Calu3 (cell line): ENCODE measurements at places on chromosomes 4 and X. TPM values are rescaled to one million over a fixed set of nuclear protein-coding genes. Genes with fewer than 3 reads are reported as not detected.
A peak's percentile ranks its signal among the peaks of the same experiment; 100 is the strongest.

GRCh38 chr4:116015062-116015461, 901.6 kb upstream of the NDST4 start:
- peak; percentile 3 for DNase-seq

DNA sequence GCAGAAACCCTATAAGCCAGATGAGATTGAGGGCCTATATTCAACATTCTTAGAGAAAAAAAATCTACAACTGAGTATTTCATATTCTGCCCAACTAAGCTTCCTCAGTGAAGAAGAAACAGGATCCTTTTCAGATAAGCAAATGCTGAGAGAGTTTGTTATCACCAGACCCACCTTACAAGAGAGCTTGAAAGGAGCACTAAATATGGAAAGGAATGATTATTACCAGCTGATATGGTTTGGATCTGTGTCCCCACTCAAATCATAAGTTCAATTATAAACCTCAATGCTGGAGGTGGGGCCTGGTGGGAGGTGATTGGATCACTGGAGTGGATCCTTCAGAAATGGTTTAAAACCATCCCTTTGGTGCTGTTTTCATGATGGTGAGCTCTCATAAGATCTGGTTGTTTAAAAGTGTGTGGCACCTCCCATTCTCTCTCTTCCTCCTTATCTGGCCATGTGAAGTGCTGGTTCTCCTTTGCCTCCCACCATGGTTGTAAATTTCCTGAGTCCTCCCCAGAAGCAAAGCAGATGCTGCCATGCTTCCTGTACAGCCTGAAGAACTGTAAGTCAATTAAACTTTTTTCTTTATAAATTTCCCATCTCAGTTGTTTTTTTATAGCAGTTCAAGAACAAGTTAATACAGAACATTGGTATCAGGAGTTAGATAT, 144.2 kb downstream of the MSN start:
- no peak for DNase-seq

DNA sequence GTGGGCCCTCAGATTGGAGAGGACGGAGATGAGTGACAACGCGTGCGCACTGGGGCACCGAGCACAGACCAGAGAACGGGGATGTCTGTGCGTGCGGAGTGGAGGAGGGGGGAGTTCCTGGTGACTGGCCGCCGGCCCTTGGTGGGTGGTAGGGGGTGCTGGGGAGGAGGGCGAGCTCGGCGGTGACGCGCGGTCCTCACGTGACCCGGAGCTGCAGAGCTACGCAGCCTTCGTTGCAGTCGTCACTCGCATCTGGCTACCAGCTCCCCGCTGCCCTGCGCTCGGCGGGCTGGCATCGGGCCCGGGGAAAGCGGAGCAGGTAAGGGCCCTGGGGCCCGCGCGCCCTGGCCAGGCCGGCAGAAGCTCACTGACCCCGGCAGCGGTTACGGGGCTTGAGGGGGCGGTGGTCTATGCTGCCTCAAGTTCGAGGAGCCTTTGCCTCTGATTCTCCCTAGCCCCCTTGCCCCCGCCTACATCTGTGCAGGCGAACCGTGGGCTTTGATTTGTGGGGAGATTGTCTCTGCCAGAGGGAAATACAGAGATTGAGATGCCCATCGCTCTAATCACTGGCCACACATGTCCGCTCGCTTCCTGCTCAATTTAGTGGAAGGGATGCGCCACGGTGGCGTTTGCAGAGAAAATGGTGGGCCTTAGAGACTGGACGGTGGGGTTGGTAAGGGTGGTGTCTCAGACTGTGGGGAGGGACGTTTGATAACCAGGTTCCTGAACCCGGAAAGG, at the start of gene ARMCX4:
TSS of gene ARMCX4 (plus strand) at position 245 of the 738 bp plus-strand sequence. CDS start 3,134 bp downstream, outside the sequence.
- peak; percentile 39 for DNase-seq

- DNase-seq, result no peak
These were observed 488.5 kb downstream of the RPA4 start for GRCh38 chrX:97372001-97372766.

DNA sequence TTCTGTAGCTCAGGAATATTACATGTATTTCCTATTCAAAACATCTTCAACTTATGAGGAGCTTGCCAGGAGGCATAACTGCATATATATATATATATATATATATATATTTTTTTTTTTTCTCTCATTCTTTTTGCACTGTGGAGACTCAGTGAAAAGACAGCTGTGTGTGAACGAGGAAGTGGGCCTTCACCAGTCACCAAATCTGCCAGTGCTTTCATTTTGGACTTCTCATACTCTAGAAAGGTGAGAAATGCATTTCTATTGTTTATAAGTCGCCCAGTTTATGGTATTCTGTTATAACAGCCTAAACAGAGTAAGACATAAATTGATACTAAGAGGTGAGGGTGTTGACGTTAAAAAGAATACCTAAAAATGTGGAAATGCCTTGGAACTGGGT, 710.6 kb downstream of the TRAM1L1 start:
- no peak for DNase-seq

DNA sequence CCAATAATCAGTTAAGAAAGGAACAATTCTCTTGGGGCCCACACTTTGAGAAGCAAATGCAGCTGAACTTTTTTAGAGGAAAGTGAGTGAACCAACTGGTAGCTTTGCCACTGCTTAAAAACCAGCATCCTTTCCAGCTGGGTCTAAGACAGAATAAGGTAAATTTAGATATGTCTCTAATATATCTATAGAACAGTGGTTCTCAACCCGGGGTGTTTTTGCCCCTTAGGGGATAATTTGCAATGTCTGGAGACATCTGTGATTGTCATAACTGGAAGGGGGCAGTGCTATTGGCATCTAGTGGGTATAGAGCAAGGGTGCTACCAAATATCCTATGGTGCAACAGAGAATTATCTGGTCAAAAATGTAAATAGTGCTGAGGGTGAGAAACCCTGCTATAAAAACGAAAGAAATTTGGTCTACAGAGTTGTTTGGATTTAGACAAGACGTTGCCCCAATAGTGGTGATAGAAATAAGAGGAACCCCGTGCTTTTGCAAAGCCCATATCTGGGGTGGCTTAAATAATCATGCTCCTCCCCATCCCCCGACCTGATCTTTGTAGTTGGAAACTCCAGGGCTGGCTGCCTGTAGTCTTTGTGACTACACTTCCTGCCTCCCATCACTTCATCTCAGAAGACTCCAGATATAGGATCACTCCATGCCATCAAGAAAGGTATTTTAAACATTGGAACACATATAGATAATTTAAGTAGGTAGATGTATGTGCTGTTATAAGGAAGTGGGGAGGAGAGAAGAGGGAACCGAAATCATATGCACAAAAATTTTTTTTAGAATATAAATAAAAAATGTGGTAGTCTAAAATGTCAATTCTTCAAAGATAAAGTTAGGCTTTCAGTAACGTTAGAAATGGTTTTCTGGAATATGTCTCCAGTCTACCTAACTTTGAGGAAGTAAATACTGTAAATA, at the start of gene TLR7:
TSS of gene TLR7 (plus strand) at position 622 of the 927 bp plus-strand sequence. CDS start 507 bp downstream, outside the sequence.
- no peak for DNase-seq

DNA sequence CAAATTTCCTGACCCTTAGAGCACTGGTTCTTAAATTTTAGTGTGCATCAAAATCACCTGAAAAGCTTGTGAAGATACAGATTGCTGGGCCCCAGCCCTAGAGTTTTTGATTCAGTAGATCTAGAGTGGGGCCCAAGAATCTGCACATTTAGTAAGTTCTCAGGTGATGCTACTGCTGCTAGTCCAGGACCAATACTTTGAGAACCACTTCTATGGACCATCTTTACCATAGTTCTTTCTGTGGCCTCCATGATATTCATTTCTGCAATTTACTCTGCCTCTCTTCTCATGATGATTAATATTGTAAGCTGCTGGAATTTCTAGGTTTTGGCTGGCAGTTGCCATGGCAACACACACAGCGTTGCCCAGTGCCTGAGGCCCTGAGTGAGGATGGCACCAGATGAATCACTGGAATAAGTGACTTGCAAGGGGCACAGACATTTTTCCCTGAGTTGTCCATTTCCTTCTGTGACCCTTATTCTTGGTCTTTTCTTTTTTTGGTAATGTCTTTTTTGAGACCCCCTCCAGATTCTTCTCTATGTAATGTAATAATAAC, 83.6 kb downstream of the PPP1R2C start:
- DNase-seq, result no peak

DNA sequence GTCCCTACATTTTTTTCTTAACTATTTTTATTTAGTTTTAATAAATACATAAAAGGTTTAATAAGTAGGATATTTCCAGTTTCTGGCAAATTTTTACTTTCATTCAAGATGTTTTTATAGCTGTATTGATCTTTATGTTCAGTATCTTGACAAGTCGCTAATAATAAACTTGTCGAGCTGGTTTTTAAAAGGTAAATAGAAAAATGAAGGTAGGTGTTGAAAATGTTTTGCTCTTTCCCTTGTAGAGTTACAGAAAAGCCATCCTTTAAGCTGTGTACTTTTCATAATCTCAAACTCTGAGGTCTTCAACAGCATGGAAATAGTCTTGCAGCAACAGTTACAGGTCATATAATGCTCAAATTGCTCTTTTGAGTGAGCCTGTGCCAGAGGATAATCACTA, 52.6 kb downstream of the RS1 start:
- DNase-seq, result no peak

DNA sequence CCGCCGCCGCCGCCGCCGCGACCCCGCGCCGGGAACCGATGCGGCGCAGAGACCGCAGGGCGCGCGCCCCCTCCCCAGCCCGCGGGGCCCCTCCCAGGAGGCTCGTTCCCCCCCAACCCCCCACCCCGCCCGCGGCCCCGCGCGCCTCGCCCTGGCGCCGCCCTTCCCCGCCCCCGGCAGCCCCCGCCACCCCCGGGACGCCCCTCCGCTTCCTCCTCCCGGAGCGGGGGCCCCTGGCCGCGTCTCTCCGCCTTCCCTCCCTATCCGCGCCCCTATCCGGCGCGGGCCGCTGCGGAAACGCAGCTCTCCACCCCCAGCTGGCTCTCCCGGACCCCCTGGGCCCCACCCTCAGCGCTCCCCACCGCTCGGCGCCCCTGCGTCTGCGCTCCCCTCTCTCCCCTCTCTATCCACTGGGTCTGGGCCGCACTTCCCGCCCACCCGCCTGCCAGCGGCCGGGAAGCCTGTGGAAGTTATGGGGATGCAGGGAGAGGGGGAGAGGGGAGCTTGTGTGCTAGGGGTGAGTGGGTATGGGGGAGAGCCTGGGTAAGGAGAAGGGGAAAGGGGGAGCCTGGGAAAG, at the start of gene TMEM271:
TSS of gene TMEM271 (minus strand) at position 51 of the 577 bp plus-strand sequence. CDS start 233 bp downstream, outside the sequence.
- DNase-seq, result no peak

DNA sequence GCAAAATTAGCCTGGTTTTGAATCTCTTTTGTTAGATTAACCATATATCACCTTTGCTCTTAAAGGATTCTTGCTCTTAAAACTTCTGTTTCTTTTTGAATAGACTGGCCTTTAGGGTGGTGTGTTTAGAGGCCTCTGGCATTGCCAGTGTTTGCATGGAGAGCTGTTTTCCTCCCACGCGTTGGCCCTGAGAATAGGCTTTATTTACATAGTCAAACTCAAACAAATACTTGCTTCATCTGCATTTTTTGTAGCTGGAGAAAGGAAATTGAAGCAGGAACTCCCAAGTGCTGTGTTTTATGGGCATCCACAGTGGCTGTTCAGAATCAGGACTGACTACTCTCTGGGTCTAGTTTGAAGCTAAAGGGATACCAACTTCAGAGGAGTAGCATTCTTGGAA, 2.7 kb downstream of the SHROOM2 start:
- DNase-seq, result peak; percentile 22

The ARHGAP36 gene
- total RNA-seq, result not detected in 2 replicates

The USP17L19 gene
- total RNA-seq, result not detected in 2 replicates

The SOWAHB gene
- 3.7 TPM in 2 replicates for total RNA-seq
